NCI-H1105 (cell line): ENCODE measurements at places on chromosomes 16 and 17.

- DNase-seq, result peak; percentile 34
Observed at GRCh38 chr16:70685938-70686375, at the start of gene MTSS2. MTSS2 (minus strand) TSS chr16:70686053; CDS start chr16:70685791, 262 bp downstream.

GRCh38 chr16:79042886-79043285, 557.7 kb downstream of the MAF start:
- no peak for DNase-seq

GRCh38 chr17:27520491-27521185, 64.4 kb downstream of the KSR1 start:
- DNase-seq, result no peak

DNA sequence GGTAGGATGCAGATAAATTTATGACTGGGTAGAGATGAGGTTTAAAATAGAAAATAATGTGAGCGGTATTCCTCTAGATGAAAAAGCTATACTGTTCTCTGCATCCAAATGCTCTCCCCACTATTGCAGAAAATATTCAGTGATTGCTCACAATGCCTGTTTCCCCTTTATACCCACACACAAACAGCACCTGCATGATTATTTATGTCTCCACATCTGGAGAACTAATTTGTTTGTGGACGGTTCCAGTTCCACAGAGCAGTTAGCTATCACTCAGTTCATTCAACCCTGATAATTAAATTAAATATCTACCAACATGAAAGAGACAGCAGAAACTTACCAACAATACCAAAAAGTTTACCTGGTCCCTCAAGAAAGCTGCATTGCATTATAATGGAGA, 800.0 kb downstream of the CDH11 start:
- DNase-seq, result no peak

GRCh38 chr17:38703742-38704605, 1.1 kb upstream of the MLLT6 start:
- peak; percentile 84 for DNase-seq

DNA sequence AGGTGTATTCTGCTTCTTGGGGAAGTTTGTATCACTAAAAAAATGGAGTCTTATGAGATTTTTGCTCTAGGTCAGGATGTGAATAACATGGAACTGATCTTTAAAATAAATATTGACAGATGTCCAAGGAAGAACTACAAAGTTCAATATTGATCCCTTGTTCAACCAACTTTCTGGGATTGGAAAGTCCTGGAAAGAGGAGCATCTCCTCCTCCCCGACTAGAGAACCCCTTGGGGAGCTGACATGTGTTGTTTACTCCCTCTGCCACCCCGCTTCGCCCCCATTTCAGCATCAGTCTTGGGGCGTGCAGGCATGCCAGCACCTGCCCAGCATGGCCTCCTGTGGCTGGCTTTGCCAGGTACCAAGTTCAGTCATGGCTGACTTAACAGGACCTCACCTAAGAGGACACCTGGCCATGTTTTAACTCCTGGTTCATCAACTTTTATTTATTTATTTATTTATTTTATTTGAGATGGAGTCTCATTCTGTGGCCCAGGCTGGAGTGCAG, 33.8 kb downstream of the PMFBP1 start:
- DNase-seq, result no peak

GRCh38 chr16:86755571-86756006, 177.2 kb downstream of the FOXL1 start:
- no peak for DNase-seq

- DNase-seq, result no peak
Observed at GRCh38 chr16:6484081-6484480, 848.6 kb upstream of the RBFOX1 start.

DNA sequence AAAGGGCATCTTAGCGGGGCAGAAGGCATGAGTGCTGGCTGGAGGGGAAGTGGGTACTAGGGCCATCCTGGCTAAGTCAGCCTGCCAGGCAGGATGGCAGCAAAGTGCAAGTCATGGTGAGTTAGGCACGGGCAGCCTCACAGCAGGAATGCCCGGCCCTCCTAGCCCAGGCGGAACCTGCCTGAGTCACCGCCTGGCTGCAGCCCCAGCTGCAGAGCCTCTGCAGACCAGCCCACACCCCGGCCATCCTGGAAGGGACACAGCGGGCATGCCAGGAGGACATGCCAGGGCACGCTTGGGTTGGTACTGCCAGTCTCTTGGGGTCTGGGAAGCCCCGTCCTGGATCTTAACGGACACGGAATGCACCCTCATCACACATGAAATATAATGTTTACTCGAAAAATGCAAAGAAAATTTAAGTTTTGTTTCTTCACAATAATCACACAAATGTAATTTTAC, 5.0 kb upstream of the ALDH3A1 start:
- DNase-seq, result peak; percentile 55

GRCh38 chr16:68529608-68529930, 9.5 kb upstream of the ZFP90 start:
- no peak for DNase-seq

GRCh38 chr16:27253526-27253930, 15.0 kb downstream of the NSMCE1 start:
- DNase-seq, result no peak

GRCh38 chr17:17591355-17592298, at the start of gene PEMT:
PEMT (minus strand) TSS chr17:17591708; CDS start chr17:17591626, 82 bp downstream.
- DNase-seq, result peak; percentile 99

DNA sequence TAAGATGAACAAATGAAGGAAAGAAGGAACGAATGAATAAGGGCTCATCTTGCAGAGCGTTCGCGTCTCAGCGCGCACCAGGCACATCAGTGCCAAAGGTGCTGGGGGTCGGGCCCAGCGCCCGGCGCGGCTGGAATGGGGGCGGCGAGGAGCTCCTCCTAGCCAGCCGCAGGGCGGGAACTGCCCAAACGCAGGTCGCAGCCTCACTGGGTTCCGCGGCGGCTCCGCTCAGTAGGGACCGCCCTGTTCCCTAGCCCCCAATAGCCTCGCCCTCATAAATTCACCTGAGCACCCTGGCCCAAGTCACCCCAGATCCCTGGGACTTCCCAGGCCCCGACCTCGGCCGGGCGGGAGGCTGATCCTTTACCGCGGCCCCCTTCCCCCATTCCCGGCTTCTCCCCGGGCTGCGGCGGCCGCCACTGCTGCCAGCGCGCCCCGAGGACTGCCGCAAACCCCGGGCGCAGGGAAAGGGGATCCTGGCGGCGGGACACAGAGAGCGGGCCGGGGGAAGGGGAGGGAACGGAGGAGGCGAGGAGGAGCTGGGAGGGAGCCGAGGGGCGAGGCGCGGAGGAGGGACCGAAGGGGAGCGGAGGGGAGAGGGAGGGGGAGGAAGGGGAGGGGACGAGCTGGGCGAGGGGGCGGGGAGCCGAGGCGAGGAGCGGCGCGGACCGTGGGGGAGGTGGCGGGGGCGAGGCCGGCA, 377 bp upstream of the CRHR1 start:
- peak; percentile 55 for DNase-seq

- no peak for DNase-seq
Observed at GRCh38 chr17:31509805-31510177, 118.3 kb downstream of the RAB11FIP4 start.

DNA sequence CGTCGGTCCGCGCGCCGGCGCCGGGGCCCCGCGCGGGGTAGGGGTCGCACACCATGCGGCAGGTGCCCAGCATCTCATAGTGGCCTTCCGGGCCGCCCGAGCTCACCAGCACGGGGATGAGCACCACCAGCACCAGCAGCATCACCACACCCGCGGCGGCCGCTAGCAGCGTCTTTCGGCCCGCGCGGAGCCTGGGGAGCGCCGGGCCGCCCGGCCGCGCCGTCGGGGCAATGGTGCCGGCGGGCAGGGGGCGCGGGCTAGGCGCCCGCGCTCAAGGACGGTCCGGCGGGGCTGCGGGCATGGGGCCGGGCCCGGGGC, 237 bp downstream of the C1QL1 start:
- DNase-seq, result no peak
